ENCODE measurements at places on chromosomes 6 and 20.

DNA sequence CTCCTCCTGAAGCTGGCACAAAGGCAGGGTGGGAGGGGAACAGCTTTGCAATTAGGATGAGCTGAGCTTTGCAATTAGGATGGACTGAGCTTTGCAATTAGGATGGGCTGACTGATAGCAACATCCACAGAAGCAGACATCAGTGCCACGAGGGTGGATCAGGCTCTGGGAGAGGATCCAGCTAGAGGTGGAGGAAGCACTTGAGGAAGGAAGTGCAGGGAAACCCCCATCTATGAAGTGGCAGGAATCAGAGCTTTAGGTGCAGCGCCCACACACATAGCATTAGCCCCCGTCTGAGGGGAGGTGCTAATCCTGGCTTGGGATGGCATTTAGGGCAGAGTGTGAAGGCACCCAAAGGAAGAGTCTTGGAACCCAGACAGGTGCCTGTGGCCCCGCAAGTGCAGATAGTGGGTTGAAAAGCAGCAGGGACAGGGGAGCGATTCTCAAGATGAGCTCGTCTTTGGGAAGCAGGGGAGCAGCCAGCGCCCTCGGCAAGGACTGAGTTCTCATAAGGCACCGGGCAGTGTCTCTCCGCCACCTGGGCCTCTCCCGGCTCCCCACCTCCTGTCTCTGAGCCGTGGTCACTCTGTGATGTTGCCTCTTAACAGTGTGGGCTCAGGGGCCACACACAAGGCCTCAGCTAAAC is 12.0 kb upstream of the THBS2 start:
- no peak for DNase-seq

DNA sequence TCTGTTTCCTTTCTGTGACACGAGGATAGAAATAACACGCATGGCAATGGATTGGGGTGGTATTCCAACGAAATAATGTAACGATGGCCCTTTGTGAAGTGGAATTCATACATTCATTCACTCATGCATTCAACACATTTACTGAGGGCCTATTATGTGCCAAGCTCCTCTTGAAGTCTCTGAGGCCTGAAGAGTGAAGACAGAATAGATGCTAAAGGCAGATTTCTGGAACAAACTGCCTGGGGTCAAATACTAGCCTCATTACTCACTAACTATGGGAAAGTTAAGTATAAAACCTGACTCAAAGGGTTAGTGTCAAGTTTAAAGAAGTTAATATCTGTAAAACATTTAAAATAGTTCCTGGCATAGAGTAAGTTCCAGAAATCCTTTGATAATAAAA is 279.6 kb upstream of the SULF2 start:
- DNase-seq, result no peak

- no peak for DNase-seq
Measured at GRCh38 chr20:11376998-11377397, 540.7 kb upstream of the BTBD3 start.

GRCh38 chr20:38110525-38111178 is 54.4 kb downstream of the TGM2 start:
- no peak for DNase-seq

- no peak for DNase-seq
Measured at GRCh38 chr6:63643862-63644261, 8.3 kb downstream of the PHF3 start.

DNA sequence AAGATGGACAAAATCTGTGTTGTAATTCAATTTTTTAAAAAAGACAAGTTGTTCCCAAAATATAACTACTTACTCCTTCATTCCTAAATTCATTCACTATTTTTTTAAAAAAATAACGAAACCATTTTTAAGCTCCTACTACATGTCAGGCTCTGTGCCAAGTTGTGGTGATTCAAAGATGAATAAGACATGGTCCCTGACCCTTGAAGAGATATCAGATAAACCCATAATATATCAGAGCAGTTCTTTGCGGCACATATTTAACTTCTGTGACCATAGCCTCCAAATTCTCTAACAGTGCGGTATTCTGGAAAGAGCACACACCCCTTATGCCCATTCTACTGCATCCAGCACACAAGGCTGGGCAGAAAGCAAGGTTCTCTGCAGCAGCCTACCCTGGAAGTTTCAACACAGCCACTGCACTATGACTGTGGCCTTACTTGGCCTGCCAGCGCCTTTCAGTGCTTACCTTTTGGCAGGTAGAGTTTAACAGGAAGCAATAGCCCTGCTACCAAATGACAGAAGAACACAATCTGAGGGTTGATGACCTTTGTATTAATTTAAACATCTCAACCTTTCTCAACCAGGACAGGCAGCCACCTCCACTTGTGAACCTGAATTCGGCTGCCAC is 406.5 kb downstream of the BTBD9 start:
- DNase-seq, result no peak

GRCh38 chr20:57325632-57326356 is 3.8 kb upstream of the SPO11 start:
- no peak for DNase-seq

- no peak for DNase-seq
Measured at GRCh38 chr6:157459327-157459726, 78.3 kb downstream of the ZDHHC14 start.

DNA sequence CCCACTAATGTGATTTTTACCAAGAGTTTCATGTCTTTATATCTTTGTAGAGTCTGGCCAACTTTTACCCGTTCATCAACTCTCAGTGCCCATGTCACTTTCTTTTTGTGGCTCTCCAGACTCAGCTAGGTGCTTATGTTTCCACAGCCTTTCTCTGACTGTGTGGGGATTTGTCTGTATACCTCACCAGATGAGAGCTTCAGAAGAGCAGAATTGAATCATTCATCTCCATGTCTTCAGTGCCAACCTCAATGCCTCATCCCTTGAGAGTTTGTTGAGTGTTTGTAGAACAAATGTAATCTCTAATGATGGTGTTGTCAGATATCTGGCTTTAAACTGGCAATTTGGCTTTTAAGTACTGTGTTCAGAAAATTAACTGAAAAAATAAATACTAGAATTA is 16.8 kb upstream of the CCN2 start:
- no peak for DNase-seq

- no peak for DNase-seq
Measured at GRCh38 chr20:3797592-3798372, 1.7 kb downstream of the CDC25B start.

DNA sequence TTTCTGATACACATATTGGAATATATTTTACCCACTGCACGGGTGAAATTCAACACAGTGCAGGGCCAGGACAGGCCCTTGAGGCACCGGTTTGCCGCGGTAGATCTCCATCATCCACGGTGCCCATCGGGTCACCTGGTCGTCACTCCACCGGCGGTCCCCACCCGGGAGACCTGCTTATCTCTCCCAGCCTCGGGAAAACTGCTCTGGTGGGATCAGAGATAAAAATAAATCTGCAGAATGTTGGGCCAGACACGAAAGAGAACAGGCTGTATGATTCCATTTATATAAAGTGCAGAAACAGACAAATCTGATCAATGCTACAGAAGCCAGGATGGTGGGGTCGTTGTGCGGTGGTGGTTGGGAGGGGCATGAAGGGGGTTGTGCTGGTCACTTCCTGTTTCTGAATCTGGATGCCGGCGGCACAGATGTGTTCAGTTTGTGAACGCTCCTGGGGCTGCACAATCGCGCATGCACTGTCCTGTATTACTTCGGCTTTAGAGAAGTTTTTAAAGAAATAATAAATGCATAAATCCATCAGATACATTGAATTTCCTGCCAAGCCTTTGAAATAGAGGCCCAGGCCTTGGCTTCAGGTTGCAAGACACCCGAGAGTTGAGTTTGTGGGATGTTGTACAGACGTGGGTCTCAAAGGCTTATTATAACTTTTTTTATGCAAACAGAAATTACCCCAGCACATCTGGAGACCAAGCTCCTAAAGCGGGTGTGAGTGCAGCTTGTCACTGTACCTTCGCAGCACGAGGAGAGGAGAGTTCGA is 54.3 kb downstream of the ANKRD60 start:
- DNase-seq, result no peak

DNA sequence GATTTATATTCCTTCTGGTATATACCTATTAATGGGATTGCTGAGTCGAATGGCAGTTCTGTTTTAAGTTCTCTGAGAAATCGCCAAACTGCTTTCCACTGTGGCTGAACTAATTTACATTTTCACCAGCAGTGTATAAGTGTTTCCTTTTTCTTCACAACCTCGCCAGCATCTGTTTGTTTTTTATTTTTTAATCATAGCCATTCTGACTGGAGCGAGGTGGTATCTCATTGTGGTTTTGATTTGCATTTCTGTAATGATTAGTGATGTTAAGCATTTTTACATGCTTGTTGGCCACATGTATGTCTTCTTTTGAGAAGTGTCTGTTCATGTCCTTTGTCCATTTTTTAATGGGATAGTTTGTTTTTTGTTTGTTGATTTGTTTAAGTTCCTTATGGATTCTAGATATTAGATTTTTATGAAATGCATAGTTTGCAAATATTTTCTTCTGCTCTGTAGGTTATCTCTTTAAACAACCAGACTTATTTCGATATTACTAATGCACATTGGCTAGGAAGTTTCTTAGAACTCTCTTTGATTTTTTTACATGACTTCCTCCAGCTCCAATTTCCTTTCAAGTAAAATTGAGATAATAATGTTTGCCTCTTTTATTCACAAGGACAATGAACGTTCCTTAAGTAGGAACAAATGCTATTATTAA is 12.2 kb upstream of the VNN1 start:
- no peak for DNase-seq

DNA sequence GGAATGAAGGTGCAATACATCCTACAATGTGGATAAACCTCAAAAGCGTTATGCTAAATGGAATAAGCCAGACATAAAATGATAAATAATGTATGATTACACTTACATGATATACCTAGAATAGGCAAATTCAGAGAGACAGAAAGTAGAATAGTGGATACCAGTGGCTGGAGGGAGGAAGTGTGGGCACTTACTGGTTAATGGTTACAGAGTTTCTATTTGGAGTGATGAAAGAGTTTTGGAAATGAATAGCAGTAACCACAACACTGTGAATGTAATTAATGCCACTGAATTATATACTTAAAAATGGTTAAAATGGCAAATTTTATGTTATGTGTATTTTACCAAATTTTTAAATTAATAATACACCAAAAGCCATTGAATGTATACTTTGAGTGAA is 71.4 kb upstream of the CST7 start:
- DNase-seq, result no peak

- DNase-seq, result no peak
Measured at GRCh38 chr6:140440223-140440835, 1065.9 kb upstream of the CITED2 start.

- DNase-seq, result peak; percentile 76
Measured at GRCh38 chr6:129929433-129929832, 68.3 kb upstream of the TMEM244 start.

DNA sequence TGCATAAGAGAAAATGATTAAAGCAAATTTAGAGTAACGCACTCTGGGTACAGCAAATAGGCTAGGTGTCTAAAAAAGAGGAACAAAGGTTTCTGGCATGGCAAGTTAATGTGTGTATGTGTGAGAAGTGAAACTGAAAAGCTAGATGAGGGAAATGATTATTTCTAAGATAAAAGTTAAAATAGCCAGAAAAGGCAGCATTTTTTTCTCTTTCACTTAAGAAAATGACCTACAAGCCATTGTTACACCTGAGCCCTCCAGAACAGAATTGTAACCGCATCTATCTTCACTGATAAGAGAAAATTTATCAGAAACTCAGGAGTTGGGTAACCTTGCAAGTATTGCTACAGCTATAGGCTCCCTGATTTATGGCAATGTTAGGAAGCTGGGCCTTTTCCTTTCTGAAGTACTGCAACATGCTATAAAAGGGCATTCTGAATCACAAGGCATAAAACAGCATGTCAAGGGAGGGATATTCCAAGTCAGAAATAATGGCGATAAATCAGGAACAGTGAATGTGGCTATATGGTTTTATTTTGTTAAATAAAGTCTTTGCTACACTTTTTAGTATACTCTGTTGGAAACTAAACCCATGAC is 395.3 kb downstream of the TBC1D32 start:
- no peak for DNase-seq

- DNase-seq, result no peak
Measured at GRCh38 chr20:40262219-40262618, 426.8 kb downstream of the MAFB start.

GRCh38 chr20:4708856-4709255 is 12.9 kb upstream of the PRND start:
- DNase-seq, result no peak

GRCh38 chr20:432677-433299 is 24.7 kb downstream of the RBCK1 start:
- no peak for DNase-seq

GRCh38 chr6:20279051-20279450 is 66.8 kb upstream of the MBOAT1 start:
- no peak for DNase-seq

- DNase-seq, result no peak
Measured at GRCh38 chr6:75600768-75601167, 912 bp upstream of the SENP6 start.

DNA sequence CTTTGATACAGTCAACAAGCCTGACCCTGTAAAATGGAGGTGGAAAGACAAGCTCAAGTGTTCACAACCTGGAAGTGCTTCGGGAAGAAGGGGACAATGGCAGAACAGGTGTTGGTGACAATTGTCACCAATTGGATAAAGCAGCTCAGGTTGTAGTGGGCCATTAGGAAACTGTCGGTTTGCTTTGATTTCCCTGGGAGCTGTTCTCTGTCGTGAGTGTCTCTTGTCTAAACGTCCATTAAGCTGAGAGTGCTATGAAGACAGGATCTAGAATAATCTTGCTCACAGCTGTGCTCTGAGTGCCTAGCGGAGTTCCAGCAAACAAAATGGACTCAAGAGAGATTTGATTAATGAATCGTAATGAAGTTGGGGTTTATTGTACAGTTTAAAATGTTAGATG is 15.0 kb downstream of the CCR6 start:
- DNase-seq, result no peak

GRCh38 chr6:137271245-137272183 is 52.3 kb upstream of the IFNGR1 start:
- DNase-seq, result peak; percentile 50

- no peak for DNase-seq
Measured at GRCh38 chr6:168137024-168137423, 58.0 kb upstream of the FRMD1 start.

DNA sequence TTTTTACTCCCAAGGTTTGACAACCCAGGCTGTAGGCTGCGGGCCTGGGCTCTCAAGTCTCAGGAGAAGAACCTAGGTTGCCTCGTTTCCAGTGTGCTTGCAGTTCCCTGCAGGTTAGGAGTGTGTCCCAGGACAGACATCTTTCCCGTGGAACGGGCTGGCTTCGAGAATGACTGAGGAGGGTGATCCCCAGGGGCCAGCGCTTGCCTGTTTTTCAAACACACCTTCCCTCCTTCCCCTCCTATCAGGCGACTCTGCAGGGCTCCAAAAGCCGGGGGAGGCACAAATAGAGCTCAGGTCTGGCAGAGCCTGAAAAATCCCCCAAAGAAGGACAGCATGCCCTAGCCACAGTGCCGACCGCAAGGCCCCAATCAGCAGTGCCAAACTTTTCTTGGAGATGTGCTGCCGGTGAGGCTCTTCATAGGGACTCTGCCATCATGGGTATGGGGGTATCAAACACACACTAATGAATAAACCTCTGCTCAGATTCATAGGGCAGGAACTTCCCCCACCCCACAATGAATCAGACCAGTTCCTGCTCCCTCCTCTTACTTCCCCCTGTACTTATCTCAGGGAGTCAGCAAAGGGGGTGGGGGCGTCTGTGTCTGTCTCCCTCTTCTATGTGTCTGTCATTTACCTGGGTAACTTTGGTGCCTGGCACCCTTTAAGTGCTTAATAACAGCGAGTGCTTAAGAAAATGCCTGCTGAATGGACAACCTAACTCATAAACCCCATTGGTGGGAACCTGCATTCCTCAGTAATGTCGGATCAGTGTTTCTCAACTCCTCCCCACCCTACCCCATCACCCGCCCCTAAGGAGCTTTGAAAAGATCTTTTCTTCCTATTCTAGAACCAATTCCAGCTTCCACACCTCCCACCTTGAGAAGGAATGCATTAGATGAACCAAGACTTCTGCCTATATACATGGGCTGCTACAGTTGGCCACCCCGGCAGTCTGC is 1.6 kb downstream of the KCNG1 start:
- no peak for DNase-seq
